ENCODE measurements at places on chromosomes 16 and 17.

DNA sequence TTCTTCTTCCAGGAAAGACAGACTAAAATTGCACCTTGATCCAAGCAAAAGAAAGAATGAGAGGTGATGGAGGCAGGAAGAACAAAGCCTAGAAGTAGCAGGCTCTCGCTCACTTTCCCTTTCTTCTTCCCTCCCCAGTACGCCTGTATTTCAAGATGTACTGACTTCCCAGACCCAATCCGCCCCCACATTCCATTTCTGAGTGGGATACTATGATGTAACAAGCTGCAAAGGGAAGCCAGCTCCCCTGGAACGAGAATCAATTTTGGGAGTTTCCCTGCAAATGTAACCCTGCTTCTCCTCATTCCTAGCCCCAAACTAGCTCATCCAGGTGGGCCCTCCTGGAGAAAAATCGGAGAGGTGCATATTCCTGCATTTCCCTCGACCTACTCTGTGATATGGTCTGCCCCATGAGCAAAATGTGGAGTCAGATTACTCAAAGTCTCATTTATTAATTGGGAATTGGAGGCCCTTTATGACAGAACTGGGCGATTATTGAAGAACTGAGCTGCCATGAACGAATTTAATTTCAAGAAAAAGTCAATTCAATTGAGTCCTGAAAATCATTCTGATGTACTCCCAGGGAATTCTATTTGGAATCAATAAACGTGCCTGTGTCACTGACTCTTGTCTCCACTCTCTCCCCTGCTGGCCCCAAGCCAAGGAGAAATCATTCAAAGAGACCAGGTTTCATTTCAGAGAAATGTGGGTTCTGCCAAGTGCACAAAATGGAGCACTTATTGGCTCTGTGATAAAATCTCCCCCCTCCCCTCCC lies 398.9 kb downstream of the SHISA9 start:
- no peak for DNase-seq

- DNase-seq, result no peak
Observed at GRCh38 chr16:20107083-20107482, 33.4 kb upstream of the GPR139 start.

- DNase-seq, result no peak
Observed at GRCh38 chr17:42647778-42648177, 11.3 kb upstream of the TUBG2 start.

DNA sequence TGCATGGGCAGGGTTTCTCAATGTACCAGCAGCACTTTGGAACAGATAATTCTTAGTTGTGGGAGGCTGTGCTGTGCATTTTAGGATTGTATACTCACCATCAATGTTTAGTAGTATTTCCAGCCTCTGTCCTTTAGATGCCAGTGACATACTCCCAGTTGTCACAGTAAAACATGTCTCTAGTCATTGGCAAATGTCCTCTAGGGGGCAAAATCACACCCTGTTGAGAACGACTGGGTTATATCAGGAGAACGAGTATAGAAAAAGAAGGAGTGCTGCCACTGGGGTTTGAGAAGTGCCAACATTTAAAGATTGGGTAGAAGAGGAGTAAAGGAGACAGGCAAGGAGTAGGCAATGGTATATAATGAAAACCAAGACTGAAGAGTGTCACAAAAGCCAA lies 37.9 kb upstream of the SMIM36 start:
- no peak for DNase-seq

DNA sequence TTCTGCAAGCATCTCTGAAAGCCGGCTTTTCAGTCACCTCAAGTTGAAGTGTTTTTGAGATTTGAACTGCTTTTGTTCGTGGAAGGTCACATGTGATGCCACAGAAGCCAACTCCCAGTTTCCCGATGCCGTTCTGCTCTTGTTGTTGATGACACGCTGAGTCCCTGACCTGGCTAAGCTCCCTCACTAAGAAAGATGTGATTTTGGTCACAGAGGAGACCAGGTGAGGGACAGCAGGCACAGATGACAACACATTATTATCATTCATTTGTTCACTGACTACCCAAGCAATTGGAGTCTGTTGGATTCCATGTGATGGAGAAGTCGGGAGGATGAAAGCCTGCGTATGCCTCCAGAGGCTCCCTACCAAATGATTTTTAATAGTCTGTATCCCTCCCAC lies 822.4 kb upstream of the RBFOX1 start:
- no peak for DNase-seq

DNA sequence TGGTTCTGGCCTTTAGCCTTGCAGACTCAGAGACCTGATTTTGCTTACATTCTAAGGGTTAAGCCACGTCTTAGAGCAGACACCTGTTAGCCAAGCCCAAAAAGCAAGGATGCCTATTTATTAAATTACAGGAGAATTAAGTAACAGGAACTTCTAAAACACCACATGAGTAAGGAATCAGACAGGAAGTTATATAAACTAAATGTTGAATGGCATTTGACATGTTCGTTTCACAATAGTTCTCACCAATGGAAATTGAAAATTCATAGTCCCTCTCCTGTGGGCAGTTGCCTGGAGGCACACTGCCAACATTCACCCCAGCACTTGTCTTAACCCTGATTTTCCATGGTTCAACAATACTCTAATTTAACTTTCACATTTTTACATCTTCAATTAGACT lies 9.0 kb downstream of the KRTAP9-7 start:
- DNase-seq, result no peak

- DNase-seq, result no peak
Observed at GRCh38 chr17:44804302-44805089, 25.6 kb downstream of the GJC1 start.

DNA sequence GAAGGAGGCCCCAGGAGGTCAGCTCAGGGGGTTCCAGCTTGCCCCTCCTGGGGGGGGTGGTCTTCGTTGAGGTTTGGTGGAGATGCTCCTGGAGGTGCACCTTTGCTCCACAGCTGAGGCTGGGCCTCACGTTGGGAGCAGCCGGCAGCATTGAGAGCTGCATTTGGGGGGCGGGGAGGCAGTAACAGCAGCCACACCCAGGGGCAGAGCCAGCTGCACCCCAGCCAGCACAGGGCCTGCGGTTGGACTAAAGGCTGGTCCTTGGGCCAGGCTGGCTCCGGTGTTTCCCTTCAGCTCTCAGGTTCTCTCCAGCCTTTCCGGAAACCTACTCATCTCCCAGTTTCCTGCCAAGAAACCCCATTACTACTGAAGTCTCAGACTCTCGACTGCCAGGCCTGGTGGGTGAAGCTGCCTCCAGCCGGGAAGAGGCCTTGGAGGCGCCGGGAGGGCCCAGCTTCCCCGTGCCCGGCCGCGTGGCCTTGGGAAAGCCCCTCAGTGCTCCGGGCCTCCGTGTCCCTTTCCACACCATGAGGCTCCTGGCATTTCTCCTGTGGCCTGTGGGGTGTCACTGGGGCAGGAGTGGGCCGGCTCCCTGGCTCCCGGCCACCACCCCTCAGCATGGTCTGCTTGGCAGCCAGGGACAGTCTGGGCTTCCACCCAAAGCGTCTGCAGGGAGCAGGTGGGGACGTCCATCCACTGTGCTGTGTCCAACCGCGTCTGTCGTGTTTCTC lies 14.0 kb upstream of the BAIAP2 start:
- no peak for DNase-seq

GRCh38 chr17:2172077-2172851 lies 117.4 kb downstream of the HIC1 start:
- DNase-seq, result no peak

DNA sequence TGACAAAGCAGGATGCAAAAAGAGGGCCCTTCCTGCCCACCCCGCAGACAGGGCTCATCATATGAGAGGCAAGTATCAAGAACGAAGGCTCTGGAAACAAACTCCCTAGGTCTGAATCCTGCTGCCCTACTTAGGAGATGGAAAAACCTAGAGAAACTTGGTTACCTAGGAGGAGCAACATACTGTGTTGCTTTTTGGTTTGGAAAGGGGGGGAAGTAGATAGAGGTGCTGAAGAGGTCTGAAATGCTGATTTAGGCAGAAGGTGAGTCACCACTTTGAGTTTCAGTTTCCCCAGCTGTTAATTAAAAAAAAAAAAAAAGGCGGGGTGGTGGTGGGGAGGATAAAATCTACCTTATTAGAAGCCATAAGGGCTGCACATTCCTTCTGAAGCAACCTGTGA lies 1.5 kb downstream of the N4BP1 start:
- no peak for DNase-seq
